ENCODE measurements at places on chromosomes 2 and 18. TPM values are rescaled to one million over a fixed set of nuclear protein-coding genes. Genes with fewer than 3 reads are reported as not detected.

Gene RGPD3
- polyA plus RNA-seq, result 0.21 TPM

GRCh38 chr2:225326969-225327368, 72.5 kb upstream of the NYAP2 start:
- no peak for DNase-seq

- no peak for DNase-seq
Observed at GRCh38 chr2:205022841-205023240, 477.6 kb downstream of the PARD3B start.

DNA sequence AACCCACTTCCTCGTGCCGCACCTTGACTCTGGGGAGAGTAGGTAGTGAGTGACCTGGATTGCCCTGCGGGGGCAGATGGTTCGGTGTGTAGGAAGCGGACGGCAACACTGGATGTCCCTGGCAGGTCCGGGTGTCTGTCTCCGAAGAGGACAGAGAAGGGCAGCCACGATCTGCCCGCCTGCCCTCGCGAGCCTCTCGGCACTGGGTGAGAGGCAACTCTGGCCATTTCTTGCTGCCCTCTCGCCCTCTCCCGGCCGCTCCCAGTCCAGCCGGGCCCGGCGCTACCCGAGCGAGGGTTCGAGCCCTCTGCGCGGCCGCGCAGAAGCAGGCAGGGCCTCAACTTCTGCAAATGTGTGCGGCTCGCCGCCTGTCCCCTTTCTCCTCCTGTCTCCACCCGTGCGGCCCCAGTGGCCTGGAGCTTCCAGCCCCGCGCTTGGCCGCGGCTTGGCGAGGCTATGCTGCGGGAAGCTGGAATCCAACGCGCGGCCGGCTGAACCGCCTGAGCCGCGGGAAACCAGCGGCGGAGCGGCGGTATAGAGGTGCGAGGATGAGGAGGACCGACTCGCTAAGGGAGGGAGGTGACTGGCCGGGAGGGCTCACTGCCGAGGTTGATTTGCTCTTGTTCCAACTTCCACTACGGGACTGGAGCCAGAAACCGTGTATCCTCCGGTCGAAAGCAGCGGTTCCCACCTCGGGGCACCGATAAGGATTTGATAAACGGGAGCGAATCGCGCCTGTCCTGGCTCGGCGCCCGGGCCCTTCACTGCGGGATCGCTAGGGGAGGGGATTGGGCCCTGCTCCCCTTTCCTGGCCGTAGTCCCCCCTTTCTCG, 1.5 kb downstream of the EPAS1 start:
- DNase-seq, result peak; percentile 51

GRCh38 chr2:127155947-127156346, 49.0 kb upstream of the BIN1 start:
- peak; percentile 96 for DNase-seq

DNA sequence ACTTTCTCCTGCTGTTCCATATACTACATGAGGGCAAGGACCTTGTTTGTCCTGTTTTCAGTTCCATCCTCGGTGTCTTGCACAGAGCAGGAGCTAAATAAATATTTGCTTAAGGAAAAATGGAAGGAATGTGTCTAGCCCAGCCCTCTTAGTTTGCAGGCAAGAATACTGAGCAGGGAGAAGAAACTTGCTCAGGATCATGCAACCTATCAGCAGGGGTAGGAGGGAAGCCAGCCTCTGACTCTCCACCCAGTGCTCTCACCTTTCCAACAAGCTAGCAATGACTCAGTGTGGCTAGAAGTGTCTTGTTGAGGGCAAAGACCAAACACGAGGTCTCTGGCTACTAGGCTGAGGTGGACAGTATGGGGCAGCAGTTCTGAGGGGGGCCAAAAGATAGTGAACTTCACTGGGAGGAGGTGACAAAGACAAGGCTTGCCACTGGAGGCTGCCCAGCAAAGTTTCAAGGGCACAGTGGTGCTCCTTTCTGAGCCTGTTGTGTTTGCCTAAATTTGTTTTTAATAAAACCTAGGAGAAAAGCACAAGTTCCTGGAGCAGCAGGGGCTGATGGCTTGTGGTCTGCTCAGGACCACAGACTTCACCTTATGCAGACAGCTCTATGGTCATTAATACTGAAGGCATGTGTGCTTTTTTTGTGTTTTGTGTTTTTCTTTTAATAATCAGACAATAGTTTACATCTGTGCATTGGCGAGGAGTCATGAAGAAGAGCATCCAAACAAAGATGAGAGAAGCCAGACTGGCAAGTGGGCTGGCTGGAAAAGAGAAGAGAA, 49.1 kb upstream of the CTAGE1 start:
- no peak for DNase-seq

Gene MYO3B
- 0.35 TPM for polyA plus RNA-seq

DNA sequence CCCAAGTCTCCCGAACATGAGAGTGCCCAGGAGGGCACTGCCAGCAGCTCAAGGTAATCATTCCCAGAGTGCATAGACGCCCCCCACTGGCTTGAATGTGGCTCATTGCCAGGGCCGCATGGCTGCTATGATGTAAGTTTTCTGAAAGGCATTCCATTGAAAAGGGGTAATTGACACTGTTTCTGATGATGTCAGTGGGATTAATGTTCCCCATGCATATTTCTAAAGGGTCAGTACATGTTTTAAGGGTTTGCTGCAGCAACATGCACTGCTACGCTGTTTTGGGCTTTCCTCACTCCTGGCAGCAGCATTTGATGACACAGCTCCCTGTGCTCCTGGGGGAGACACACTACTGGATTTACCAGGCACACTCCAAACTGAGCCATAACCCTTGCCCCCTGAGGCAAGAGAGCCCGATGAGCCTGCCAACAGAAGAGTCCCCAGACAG, 36.7 kb downstream of the KIAA2012 start:
- peak; percentile 65 for DNase-seq

Gene SLC30A3
- 0.31 TPM for polyA plus RNA-seq

GRCh38 chr2:20737505-20737904, 70.6 kb downstream of the GDF7 start:
- DNase-seq, result peak; percentile 5

DNA sequence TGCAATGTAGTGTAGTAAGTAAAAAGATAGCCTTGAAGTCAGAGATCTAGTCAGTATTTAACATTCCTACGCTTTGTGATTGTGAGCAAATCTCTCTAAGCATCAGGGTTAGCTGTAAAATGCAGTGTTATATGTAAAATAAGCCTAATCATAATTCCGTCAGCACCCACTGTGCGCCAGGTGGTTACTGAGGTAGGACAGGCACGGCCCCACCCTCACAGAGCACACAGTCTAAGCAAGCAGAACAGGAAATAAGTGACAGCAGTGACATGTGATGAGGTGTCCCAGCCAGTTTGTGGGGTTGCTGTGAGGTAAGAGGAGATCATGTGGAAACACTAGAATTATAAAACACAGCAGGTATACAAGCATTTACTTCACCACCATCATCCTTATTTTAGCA, 267.1 kb downstream of the ICOS start:
- no peak for DNase-seq

Data from muscle of leg (tissue), 16 donors.